Glutamatergic neuron (in vitro differentiated cells): ENCODE measurements at places on chromosomes 2 and 18.

GRCh38 chr2:215476424-215476823 lies 40.6 kb upstream of the FN1 start:
- no peak for DNase-seq

- DNase-seq = peak; percentile 15
Observed at GRCh38 chr2:156864325-156864724, 393.2 kb upstream of the GALNT5 start.

DNA sequence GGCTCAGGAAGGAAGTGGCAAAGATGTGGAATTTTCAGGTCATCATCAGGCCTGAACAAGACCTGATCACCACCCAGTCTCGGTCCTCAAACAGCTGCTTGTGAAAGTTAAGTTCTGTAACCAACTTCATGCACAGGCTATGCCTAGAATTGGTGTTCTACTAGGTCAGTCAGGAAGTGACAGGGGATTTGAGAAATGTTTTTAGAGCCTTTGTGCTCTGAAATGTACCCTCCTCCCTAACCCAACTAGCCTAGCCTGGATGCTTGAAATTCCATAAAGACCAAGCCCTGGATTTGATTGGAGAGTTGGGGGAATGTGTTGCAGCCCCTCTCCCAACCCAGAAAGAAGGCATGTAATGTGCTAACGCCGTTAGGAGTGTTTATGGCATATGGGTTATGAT lies 63.3 kb downstream of the TGOLN2 start:
- no peak for DNase-seq

DNA sequence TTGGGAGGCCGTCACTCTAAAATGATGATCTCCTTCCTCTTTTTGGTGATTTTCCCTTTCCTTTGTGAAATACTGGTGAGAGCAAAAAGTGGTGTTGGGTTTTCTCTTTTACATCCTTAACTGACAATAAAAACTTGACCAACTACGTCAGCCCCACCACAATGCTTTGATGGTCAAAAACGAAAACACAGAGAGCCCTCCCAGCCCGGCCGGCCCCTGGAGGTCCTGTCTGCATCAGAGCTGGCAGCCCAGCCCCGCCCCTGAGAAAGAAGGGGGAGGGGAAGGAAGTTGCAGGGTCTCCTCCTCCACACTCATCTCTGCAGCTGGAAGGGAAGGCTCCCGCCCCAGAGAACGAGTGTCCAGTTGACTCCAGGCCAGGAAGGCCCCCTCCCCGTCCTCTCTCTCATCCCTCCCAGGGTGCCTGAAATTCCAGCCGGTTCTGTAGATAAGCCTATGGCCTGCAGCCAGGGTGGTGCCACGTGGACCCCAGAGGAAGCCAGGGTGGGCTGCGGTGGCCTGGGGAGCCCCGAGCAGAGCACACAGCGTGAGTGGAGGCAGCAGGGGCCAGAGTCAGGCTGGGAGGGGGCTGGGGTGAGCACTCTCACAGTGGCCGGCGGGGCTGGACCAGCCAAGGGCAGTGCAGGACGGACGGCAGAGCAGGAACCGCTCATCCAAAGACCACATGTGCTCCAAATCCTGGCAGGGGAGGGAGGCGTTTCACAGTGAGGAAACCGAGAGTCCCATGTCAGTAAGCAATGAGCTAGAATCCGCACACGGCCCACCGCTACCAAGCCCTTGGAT lies 19.8 kb downstream of the BIN1 start:
- peak; percentile 73 for DNase-seq

- peak; percentile 32 for DNase-seq
Observed at GRCh38 chr2:238320648-238321281, 447 bp downstream of the TRAF3IP1 start.

GRCh38 chr2:111930409-111930808 lies 32.0 kb downstream of the MERTK start:
- no peak for DNase-seq

GRCh38 chr2:85692039-85692645 lies 2.0 kb upstream of the GNLY start:
- DNase-seq = no peak

GRCh38 chr2:151568501-151568900 lies 158.8 kb downstream of the RIF1 start:
- no peak for DNase-seq

DNA sequence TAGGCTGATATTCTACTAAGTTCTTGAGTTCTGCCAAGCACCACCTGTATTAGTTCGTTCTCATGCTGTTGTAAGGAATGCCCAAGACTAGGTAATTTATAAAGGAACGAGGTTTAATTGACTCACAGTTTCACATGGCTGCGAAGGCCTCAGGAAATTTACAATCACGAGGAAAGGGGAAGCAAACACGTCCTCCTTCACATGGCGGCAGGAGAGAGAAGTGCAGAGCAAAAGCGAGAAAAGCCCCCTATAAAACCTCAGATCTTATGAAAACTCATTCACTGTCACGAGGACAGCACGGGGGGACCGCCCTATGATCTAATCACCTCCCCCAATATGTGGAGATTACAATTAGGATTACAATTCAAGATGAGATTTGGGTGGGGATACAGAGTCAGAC lies 47.7 kb upstream of the YWHAQ start:
- DNase-seq = no peak

- DNase-seq = no peak
Observed at GRCh38 chr2:37321029-37321682, 3.5 kb downstream of the PRKD3 start.

DNA sequence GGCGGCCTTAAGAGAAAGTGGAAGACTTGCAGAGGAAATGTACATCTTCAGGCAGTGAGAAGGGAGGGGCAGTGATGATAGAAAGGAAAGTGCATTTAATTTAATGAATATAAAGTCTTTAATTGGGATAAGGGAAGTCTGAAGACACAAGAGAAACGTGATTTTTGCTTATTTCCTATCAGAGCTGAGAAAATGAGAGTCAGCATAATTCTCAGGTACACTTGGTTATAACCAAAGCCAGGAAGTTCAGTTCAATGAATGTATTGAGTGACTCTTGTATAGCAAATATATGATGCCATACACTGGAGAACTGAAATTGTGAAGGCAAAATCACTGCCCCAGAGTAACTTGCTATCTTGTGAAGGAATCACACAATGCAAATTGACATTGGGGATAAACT lies 256.3 kb downstream of the LRRTM1 start:
- DNase-seq = no peak

- DNase-seq = no peak
Observed at GRCh38 chr2:24359129-24360049, 947 bp downstream of the ITSN2 start.

DNA sequence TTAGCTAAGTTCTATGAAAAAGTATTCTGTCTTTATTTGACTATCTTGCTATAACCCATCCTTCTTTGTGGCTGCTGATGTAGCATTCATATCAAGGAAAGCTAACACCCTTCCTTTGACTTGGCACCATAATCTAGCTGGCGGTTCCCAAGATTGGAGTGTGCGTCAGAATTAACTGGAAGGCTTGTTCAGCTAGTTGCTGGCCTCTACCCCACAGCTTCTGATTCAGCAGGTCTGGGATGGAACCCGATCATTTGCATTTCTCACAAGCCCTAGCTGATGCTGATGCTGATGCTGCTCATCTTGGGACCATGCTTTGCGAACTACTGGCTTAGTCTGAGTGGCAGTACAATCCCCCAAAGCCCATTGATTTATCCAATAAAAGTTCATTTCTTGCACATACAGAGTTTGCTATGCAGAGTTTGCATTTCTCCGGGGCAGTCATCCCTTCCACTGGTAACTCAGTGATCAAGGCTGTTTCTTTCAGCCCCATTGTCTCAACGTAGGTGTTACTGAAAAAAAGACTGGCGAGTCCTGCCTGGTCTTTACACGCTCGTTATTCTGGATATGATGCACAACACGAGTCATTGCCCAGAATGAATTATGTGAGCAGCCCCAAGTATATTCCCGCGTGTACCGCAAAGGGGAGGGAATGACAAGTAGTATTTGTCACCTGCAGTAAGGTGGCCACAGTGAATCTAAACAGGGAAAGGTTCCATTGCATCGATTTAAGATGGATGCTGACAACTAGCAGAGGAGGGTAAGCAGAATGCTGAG lies 96.5 kb downstream of the ZNF532 start:
- no peak for DNase-seq

DNA sequence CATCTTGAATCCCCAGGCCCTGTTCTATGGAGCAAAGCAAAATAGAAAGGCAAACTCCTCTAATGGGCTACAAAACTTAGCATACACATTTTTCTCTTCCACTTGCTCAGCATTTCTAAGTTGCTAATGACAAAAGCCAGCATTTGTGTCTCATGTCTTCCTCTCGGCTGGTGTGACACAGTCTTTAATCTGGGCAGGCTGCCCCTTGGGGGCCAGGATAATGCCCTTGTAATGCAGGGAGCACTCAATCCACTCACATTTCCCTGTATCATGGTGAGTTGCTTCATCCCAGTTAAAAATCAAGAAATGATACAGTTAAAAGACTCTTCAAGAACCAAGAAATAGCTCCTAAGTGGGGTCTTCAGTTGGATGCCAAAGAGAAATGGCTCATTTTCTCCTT lies 109.1 kb upstream of the FBXO11 start:
- no peak for DNase-seq

DNA sequence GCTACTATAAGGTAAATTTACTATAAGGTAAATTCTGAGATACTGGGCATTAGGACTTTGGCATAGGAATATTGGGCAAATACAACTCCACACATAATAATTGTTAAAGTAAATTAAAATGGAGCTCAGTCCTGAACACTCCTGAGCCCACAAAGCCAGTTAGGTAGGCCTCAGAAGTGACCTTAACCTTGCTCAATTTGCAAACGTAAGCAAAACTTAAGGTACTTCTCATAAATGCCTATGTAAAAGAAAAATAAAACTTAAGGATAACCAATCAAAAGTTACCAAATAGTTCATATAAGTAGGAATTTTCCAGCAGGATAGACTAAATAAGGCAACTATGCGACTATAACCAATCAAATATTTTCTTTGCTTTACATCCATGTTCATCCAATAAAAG lies 197.7 kb downstream of the MC4R start:
- no peak for DNase-seq

DNA sequence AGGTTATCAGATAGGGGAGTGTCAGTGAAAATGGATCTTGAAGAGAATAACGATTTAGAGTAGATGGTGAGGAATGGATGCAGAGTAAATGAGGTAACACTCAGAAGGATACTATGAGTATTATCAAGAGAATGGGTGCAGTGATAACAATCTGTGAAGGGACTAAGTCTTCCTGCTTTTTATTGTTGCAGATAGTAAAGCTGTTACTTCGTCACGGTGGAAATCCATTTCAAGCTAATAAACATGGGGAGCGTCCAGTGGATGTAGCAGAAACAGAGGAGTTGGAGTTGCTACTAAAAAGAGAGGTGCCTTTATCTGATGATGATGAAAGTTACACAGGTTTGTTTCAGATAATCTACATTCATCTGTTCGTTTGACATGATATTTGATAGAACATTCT lies 85.1 kb downstream of the ANKRD12 start:
- DNase-seq = no peak

DNA sequence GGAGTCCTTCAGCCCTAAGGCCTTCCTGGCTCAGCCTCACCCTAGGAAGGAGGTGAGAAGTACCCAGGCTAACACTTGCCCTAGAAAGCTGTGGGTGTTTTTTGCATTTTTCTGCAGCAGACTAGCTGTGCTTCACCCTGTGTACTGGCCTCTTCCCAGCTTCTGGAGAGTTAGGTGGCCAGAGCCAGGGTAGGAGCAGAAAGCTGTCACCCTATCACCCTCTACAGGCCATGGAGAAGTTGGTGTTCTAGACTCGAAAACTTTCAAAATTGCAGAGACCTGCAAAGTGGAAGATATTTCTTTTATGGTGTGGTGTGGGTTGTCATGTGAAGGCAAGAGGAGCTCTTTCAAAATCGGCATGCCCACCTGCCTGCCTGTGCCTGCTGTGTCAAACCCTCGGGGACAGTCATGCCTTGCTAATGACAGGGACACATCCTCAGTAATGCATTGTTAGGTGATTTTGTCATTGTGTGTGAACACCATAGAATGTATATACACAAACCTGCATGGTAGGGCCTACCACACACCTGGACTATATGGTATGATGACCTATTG lies 29.8 kb downstream of the EHD3 start:
- no peak for DNase-seq

- no peak for DNase-seq
Observed at GRCh38 chr2:39949131-39949530, 170.1 kb upstream of the THUMPD2 start.

DNA sequence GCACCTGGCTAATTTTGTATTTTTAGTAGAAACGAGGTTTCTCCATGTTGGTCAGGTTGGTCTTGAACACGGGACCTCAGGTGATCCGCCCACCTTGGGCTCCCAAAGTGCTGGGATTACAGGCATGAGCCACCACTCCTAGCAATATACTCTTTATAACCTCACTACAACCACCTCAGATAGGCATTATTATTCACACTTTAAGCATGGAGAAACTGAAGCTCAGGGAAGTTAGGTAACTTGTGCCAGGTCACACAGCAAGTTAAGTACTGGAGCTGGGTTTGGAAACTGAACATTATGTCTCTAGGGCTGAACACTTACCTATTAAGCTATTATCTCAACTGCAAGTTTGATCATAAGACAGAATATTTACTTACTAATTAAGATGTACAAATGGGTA lies 42.6 kb upstream of the ACTR2 start:
- DNase-seq = no peak

GRCh38 chr2:81528852-81529480 lies 1224.4 kb upstream of the LRRTM1 start:
- DNase-seq = no peak

GRCh38 chr2:43262951-43263350 lies 36.5 kb upstream of the ZFP36L2 start:
- no peak for DNase-seq

- DNase-seq = no peak
Observed at GRCh38 chr2:118611691-118612090, 235.8 kb downstream of the EN1 start.

- no peak for DNase-seq
Observed at GRCh38 chr2:3288470-3289170, 89.0 kb downstream of the EIPR1 start.

DNA sequence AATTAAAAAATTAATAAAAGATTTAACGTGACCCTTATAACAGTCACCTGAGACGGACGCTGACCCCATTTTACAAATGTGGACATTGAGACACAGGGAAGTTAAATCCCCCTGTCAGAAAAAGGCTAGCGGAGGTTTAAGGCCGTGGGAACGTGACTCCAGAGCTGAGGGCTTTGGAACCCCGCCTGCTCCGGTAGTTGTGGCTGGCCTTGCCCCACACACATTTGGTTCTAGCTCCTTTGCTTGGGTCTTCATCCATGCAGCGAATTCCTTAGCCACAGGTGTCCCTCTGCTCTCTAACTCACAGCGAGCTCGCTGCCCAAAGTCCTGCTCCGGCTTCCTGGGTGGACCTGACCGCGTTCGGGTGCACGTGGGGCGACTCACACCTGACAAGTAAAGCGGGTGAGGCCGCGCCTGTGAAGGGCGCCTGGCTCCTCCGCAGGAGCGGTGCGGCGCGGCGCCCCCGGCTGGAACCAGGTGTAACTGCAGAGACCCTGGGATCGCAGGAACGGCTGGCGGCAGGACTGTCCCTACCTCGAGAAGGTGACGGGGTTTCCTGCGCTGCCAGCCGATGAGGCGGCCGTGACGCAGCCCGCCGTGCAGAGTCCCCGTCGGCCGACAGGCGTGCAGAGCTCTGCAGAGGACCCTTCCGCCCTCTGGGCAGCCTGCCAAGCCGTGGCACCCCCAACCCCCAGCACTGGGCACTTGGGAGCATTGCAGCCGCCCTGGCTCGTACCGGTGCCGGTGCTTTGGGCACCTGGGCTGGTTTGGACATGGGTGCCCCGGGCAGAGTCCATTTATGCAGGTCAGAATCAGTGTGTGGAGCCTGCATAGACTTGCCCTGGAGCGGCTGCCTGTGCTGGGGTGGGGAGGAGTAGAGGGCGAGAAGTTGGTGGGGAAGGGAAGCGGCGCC lies 2.4 kb upstream of the PROC start:
- peak; percentile 80 for DNase-seq

GRCh38 chr18:26082475-26082874 lies 7.9 kb downstream of the SS18 start:
- no peak for DNase-seq
